ENCODE measurements at places on chromosomes 3 and 15. TPM values are rescaled to one million over a fixed set of nuclear protein-coding genes. Genes with fewer than 3 reads are reported as not detected.

GRCh38 chr15:57665939-57666338, 40.6 kb upstream of the POLR2M start:
- no peak for DNase-seq

The MESP2 gene
- polyA plus RNA-seq, result 0.24 TPM

The IDH3A gene
- 57.3 TPM for polyA plus RNA-seq

DNA sequence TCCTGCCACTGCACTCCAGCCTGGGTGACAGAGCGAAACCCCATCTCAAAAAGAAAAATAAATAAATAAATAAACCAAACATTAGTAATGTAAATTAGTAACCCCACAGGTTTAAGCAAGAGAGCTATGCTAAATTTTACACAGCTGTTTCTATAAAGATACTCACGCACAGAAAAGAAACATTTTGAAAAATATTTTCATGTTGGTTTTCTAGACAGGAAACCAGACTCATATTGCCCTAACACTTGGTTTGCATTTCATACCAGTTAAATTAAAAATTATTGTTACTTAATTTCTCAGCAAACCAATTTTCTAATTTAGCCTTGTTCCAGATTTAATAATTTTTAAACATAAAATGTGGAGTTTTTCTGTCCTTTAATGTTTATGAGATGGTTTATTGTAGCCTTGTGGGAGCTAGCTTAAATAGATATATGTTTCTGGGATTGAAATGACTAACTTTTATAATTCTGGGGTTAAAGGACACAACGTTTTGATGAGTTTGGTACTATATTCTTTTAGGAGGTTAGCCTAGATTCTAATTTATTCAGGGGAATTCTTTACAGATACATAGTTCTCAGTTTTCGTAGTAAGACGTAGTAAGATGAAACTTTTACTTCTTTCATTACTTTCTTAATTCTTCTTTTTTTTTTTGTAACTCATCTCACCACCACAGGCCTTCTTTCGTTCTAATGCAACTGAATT, 42.6 kb upstream of the SLC4A7 start:
- DNase-seq, result no peak

- no peak for DNase-seq
Measured at GRCh38 chr15:91866371-91866905, 12.9 kb downstream of the SLCO3A1 start.

GRCh38 chr3:111072031-111072921, 660 bp downstream of the NECTIN3 start:
- DNase-seq, result no peak

DNA sequence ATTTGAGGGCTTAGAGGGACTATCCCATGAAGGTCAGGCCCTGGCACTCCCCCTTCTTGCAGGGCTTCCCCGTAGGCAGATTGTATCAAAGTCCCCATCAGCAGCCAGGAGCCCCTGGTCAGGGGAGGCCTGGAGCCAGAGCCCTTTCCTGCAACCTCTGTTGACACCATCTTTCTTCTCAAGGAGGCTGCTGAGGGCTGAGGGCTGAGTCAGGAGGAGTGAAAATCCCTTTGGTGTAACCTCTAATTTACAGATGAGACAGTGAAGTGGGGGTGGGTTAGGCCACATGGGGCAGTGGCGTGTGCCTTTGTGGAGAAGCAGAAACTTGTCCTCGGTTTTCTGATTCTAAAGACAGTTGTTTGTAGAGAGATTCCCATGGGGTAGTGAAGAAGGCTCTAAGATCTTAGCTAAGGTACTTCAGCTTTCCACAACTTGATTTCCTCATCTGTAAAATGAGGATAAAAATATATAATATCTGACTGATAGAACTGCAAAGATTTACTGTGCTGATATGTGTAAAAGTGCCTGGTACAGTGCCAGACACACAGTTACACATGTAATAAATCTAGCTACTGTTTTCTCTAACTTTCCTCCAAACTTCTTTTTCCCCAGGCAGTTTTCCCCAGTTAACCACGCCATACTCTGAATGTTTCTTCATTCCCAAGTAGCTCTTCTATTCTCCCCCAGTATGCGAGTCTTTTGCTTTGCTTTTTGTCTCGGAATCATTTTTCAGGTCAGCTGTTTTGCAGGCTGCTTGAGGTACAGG, 249.4 kb upstream of the TPM1 start:
- no peak for DNase-seq

DNA sequence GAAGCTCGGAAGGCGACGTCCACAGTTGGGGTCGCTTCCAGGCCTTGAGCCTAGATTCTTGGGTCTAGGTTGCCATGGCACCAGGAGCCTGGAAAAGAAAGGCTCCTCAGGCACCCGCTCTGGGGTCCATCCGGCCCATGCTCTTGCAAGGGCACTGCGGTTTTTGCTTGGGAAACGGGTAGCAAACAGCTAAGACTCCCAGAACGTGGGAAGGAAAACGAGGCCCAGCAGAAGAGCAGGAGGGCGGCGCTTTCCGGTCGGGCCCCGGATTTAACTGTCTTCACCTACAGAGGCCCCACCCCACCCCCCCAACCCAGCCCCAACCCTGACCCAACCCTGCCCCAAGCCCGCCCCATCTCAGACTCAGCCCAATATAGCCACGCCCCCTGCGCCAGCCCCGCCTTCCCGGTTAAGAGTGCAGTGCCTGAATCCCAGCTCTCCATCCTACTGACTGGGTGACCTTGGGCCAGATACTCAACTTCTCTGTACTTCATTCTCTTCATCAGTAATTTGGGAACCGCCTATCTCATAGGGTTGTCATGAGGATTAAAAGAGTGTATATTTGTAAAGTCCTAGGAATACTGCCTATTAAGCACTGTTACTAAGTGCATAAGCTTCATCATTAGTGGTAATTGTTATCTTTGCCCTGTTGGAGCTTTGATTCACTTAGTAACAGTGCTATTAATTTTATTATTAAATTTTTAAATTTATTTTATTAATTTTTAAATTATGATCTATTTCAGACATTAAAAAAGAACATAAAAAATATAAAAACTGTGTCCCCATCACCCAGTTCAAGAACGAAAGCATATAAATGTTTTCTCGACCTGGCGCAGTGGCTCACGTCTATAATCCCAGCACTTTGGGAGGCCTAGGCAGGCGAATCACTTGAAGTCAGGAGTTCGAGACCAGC, 28.4 kb upstream of the SMAD6 start:
- no peak for DNase-seq

DNA sequence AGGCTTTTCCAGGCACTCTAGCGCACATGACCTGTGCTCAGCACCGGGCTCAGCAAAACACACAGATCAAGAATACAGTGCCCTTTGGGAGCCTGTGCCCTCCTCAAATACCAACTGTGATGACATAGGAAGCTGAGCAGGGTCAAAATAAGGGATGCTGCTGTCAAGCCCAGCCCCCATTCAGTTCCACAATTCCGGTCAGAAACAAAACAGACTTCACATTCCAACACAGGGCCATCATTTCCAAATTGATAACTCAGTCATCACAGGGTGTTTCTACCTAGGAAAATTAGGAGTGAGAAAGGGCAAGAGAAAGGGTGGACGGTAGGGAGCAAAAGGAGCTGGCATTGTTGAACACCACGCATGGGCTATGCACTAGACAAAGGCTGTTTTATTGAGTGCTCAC, 158.4 kb upstream of the CCDC54 start:
- DNase-seq, result no peak

- no peak for DNase-seq
Measured at GRCh38 chr3:64095802-64096201, 72.5 kb upstream of the PSMD6 start.

GRCh38 chr15:45121706-45122417, 7.7 kb downstream of the DUOXA2 start:
- no peak for DNase-seq

GRCh38 chr15:71002316-71002715, 109.7 kb downstream of the LRRC49 start:
- DNase-seq, result peak; percentile 14

DNA sequence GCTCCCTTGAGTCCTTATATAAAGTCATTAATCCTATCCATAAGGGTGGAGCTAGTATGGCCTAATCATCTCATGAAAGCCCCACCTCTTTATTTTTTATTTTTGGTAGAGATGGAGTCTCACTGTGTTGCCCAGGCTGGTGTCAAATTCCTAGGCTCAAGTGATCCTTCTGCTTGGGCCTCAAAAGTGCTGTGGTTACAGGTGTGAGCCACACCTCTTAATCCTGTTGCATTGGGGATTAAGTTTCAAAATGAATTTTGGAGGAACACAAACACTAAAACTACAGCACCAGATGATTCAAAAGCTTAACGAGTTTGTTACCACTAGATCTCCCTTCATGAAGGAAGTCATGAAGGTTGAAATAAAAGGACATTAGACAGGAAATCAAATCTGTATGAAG, 27.7 kb downstream of the RAB7A start:
- no peak for DNase-seq

The CHST13 gene
- 2.4 TPM for polyA plus RNA-seq

GRCh38 chr3:13086531-13086981, 13.3 kb upstream of the IQSEC1 start:
- no peak for DNase-seq

DNA sequence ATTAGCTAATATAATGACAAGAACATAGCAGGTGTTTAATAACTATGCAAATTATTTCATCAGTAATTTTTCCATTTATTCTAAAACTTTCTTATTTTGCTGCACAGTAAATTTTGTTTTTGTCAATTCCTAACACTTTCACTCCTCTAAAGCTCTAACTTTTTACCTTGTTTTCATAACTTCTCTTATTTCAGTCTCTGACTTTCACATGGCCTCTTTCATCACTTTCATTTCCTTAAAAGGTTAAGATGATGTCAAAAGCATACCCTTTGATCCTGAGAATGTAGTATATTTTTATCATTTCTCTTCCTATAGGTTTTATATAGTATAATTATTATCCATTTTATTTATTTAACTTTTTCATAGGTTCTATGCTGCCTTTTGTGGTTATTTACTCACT, 1325.8 kb upstream of the ALCAM start:
- DNase-seq, result no peak

DNA sequence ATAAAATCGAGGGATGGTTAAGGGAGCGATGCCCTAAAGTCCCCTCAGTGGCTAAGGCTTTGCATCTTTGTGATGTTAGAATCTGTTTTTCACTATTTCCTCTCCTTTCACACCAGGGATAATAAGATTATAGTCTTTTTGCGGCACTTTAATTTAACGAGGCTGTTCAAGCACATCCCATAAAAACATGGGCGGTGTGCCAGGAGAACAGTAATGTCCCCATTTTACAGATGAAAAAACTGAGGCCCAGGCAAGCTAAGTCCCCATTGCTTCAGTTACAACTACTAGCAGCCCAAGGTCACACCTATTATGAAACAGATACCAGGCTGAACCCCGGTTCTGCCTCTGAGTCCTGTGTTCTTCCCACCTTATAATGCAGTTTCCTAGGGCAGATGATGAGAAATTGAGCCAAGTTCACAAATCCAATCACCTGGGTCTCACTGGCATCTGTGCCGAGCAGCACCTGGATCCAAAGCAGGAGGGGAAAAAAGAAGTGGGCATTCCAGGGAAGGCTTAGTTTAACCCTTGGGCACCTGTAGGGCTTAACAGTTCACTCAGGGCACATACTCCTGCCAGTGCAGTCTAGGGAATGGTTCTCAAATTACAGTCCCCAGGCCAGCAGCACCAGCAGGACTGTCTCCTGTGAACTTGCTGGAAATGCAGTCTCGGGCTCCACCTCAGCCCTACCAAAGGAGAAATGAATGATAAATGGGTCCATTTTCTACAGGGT, 169.3 kb downstream of the RAB11A start:
- DNase-seq, result no peak

DNA sequence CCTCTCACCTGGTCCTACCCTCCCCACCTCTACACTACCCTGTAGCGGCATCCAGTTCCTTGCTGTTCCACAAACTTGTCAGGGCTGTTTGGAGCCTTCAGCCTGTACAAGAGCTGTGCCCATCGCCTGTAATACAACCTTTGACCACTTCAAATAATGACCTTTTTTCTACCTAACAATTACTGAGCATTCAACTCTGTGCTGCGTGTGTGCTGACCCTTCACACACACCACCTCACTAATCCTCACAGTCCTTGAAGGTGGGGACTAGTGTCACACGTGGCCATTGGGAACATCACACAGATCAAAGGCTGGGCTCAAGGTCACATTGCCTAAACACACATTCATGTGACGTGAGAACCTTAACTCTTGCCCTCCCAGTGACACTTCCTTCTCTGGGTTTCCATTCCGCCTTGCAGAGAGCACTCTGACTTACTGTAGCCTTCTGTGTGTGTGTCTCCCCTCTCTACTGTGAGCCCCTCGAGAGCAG, 3.1 kb downstream of the C3orf20 start:
- no peak for DNase-seq

DNA sequence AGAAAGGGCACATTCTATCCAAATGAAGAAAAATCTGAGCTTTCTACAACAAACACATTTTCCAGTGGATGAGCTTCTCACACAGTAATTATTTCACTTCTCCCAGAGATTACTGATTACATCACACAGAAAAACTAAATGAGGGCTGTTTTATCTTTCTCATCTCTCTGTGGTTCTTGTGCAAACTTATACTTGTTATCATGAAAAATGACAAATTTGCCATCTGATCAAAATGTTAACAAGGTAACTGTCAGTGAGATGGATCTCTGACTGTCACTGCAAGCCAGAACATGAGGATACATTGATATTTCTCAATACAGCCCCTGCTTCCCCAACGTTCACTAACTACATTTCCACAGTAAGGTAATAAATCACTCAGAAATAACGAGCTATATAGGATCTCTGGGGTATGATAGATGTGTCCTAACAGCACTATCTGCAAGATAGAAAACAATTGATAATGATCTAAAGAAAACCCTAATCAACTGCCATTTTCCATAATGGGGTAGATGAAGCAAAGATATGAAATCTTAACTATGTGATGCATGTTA, 829.3 kb upstream of the CFAP20DC start:
- no peak for DNase-seq

The SLC12A6 gene
- polyA plus RNA-seq, result 20.3 TPM

DNA sequence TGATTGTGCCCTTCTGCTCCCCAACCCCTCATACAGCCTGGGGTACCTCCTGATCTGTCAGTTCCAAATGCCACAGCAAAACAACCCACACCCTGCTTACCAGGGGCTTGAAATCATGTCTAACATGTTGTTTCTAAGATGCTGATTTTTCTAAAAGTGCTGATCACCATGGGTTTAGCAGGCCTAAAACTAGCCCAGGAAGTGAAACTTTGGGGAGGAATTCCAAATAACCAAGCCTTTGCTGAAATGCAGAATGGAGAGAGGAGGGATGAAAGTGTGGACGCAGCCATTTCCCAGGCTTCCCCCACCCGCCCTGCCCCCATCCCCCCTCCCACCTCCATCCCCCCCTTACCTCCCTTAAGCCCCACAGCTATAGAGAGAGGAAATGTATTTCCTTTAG, 2.0 kb upstream of the HRH1 start:
- DNase-seq, result no peak
